Renal cortex interstitium (tissue), 15 donors: ENCODE measurements at places on chromosomes 5 and 9.

DNA sequence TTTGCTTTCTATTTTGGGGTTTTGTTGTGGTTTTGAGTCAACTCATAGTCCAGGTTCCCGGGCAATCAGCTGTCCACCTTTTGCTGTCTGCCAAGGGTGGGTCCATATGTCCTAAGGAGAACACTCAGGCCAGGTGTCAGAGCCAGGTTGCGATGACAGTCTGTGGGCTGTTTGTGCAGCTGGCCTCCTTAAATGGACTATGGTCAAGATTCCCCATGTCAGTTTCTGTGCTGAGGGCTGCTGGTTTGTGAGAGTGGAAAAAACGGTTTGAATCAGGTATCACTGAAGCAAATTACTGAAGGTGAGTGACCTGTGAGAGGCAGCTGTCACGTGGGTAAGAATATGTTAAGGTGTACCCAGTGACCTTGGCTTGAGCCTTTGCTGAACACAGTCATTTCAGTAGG is 33.0 kb downstream of the SNX30 start:
- no peak for DNase-seq

GRCh38 chr5:177312649-177313181 is 1.0 kb upstream of the MXD3 start:
- no peak for DNase-seq

- no peak for DNase-seq
Measured at GRCh38 chr9:79236466-79236865, 335.3 kb upstream of the TLE4 start.

GRCh38 chr5:65967288-65968066 is 41.1 kb downstream of the ERBIN start:
- no peak for DNase-seq

- DNase-seq: no peak
Measured at GRCh38 chr5:52928689-52929088, 60.5 kb upstream of the ITGA2 start.

DNA sequence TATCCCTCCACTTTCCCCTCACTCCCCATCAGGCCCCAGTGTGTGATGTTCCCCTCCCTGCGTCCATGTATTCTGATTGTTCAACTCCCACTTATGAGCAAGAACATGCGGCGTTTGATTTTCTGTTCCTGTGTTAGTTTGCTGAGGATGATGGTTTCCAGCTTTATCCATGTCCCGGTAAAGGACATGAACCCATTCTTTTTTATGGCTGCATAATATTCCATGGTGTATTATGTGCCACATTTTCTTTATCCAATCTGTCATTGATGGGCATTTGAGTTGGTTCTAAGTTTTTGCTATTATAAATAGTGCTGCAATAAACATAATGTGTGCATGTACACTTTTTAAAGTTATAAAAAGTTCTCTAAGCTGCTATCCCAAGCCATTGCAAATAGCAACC is 75.6 kb downstream of the ERBIN start:
- no peak for DNase-seq

DNA sequence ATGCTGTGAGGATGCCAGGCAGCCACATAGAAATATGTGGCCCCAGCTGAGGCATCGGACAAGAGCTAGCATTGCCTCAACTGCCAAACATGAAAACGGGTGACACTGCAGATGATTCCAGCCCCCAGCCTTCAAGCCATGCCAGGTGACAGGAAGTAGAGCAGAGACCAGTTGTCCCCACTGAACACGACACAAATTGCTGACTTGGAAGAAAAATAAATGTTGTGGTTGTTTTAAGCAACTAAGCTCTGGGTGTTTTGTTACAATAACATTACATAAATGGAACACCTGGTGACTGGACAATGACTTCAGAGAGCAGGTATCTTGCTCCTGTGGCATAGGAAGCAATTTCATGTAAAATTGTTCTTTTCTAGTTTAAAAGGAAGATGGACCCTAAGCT is 154.2 kb downstream of the KIF4B start:
- no peak for DNase-seq

DNA sequence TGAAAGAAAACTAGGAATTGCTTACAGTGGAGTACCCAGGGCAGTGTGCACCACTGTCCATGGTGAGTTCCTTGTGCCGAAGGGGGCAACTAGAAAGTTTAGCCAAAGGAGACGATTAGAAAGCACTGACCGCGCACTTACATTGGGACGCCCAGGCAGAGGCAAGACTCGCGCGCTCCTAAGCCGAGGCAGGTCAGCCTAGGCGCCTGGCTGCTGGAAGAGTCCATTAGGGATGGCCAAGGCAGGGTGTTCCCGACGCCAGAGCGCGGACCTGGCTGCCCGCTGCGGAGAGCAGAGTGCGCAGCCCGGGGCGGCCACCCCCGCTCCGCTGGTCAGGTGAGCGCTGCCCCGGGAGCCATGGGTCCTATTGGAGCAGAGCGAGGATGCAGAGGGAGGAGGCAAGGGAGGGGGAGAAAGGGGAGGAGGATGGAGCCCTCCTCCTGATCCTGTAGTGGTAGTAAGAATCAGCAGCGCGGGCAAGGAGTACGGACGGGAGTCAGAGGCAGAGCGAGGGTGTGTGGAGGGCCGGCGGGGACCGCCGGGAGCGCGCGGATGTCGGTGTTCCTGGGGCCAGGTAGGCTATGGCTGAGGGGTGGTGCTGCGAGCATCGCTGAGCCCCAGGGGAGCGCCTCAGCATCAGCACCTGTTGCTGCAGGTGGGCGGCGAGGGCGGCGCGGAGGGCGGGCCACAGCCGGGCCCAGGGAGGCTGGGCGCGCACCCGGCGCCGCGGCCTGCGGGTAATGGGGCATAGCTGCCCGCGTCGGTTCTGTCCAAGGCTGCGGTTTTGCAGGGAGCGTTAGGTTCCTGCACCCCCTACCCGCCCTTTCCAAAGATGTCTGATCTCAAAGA is at the start of gene ADGRV1:
Gene ADGRV1 (plus strand): TSS at position 454 of the 849 bp plus-strand sequence. CDS start 99 bp downstream, at position 553.
- DNase-seq: peak; percentile 81

- no peak for DNase-seq
Measured at GRCh38 chr5:36026706-36027465, 35.7 kb upstream of the UGT3A1 start.

DNA sequence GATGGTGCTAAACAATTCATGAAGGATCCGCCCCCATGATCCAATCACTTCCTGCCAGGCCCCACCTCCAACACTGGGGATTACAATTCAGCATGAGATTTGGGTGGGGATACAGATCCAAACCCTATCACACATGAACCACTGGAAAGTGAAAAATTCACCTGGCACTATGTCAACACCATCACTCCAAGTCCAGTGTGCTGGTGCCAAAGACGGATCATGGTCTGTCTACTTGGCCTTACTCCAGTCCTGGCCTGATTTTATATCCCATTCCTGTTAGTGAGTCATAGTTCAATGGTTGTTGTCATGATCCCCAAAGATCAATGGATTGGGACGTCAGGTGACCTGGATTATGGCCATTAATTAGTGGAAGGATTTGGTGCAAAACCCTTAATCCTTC is 147.4 kb upstream of the RPS23 start:
- no peak for DNase-seq

DNA sequence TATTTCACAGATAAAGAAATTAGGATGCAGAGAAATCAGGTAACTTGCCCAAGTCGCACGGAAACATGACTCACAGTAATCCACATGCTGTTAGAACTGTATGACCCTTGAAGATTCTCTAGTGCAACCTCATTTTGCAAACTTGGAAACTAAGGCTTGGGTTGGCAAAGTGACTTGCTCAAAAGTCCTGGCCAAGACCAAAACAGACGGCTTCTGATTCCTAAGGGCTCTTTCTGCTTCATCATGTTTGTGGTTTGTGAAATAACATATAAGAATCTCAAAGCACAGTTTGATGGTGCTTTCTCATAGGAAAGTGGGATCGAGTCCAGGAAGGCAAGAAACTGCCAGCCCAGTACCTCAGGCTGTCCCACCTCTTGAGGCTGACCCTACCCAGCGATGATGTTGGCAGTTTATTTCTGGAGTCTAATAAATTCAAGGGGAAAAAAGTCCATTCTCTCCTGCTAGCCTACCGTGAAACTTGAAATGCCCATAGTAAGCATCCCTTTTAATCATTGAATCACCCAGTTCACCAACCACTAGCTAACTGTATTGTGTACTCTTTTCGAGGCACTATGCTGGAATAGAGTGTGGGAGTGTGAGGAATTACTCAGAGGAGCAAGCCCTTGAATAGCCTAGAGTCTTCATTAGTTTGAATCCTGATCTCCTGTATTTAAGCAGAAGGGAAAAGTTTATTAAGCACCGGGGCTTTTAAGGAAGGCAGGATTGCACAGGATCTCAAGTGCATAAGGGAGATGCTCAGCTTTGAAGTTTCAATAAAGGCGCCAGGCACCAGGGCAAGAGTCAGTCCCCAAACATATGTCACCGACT is 14.1 kb downstream of the CAPSL start:
- no peak for DNase-seq

- DNase-seq: no peak
Measured at GRCh38 chr5:65120371-65120967, 351.7 kb downstream of the CWC27 start.

DNA sequence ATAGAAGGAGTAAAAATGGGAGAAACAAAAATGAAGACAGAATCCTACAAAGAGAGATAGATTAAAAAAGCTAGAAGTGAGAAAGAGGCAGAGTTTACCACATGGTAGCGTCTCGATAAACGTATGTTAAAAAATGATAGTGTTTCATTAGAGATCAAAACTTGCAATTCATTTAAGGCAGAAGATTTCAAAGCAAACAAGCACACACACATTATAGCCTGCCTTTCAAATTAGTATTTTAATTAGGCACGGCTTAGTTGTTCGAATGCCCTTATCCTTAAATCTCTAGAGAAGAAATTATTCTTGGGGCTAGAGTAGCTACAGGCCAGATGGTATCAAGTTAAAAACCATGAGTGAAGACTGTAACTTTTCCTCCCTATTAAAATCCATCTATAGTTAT is 6.0 kb downstream of the STOM start:
- DNase-seq: no peak

DNA sequence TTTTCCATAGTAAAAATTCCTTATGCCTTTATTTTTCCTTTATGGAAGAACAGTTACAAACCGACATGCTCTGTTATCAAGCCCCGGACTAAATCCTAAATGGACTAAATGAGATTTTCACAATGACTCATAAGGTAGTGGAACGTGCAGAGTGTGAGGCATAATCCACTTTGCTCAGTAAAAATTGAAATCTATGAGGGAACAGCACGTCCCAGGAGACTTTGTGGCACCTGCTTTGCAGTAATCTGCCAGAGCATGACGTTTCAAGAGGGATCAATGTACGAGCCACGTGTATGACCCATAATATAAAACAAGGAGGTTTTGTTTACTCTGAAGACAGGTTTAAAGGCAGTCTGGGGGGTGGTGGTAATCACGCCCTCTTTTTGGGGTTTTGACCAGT is 83.8 kb upstream of the GNA14 start:
- DNase-seq: no peak

- no peak for DNase-seq
Measured at GRCh38 chr5:94017579-94017978, 276.2 kb upstream of the POU5F2 start.

GRCh38 chr5:144205141-144205551 is 34.5 kb downstream of the KCTD16 start:
- no peak for DNase-seq

DNA sequence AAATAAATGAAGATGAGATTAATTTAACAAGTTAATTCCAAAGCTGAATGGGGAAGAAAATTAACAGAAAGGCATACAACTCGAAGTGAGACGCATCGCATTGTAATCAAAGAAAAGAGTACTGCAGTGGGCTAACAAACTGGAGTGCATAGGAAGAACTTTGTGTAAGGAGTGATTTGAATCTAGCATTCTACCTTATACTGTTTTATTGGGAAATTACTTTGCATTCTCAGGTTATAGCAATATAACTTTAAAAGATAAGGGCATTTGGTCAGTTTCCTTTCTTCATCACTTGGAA is 124.5 kb upstream of the TLE4 start:
- no peak for DNase-seq

- no peak for DNase-seq
Measured at GRCh38 chr5:75277463-75277862, 40.8 kb upstream of the ANKRD31 start.
